ENCODE measurements at places on chromosomes 2 and 18.

DNA sequence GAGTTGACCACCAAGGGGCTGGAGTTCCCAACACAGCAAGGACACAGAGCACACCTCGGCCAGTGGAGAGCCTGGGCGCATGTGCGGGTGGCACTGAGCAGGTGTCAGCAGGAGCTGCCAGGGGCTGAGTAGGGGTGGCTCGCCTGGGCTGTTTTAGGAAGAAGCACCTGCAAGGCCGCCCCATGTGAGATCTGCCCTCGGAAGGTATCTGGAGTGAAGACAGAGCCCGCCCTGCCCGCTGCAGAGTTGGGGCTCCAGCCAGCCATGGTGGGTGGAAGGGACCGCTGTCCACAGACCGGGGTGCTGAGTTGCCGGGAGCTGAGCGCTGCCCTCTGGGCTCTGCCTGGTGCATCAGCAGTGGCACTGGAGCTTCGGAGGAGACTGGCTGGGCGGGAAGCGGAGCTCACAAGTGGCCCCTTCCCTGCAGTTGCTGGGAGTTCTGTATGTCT lies 35.2 kb downstream of the MTERF4 start:
- H3K27me3 ChIP-seq = no peaks in the 10 kb centered on the region
- no peak overlapping the region for H3K27ac ChIP-seq
- H3K4me3 ChIP-seq = no peak overlapping the region
- DNase-seq = no peak

DNA sequence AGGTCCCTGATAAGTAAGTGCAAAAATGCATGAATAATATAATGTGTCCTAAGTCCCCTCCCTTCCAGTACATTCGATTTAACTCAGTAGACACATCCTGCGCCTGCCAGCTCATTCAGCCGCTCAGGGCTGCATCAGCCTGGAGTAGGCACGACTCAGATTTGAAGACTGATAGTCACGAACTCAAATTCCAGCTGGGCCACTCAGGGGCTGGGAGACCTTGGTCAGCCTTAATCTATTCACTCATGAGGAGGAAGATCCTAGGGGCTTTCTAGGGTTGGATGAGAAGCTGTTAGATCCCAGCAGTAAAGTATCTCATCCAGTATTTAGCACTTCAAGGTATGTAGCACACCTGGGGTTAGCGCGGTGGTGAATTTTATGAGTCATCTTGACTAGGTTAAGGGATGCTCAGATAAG lies 98.9 kb upstream of the ODC1 start:
- H3K4me1 ChIP-seq = no peaks in the 10 kb centered on the region
- H3K36me3 ChIP-seq = no peaks in the 10 kb centered on the region
- H3K27me3 ChIP-seq = no peaks in the 10 kb centered on the region
- no peak for DNase-seq

DNA sequence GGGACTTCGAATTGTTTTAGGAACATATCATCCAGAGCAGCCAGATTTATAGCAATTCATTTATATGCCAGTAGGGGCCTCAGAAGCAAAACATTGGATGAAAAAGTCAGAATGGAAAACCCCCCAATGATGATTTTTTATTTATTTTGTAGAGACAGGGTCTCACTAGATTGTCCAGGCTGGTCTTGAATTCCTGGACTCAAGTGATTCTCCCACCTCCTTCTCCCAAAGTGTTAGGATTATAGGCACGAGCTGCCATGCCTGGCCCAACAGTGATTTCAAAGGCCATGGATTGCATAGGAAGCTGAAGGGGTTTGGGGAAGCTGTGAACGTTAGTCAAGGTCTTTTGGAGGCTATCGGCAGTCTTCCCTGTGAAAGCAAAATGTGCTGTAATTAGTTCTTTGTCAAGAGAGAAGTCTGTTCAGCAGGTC lies 21.9 kb upstream of the MCFD2 start:
- H3K4me3 ChIP-seq = no peak overlapping the region
- H3K27me3 ChIP-seq = no peaks in the 10 kb centered on the region
- H3K27ac ChIP-seq = no peak overlapping the region
- no peaks in the 10 kb centered on the region for H3K36me3 ChIP-seq

- peak; percentile 80 for DNase-seq
- no peaks in the 10 kb centered on the region for H3K27me3 ChIP-seq
- H3K36me3 ChIP-seq = no peaks in the 10 kb centered on the region
- no peak overlapping the region for H3K4me3 ChIP-seq
Observed at GRCh38 chr18:68623342-68623741, 91.6 kb downstream of the TMX3 start.

GRCh38 chr2:666441-666840 lies 10.8 kb downstream of the TMEM18 start:
- no peaks in the 10 kb centered on the region for H3K36me3 ChIP-seq
- no peaks in the 10 kb centered on the region for H3K4me1 ChIP-seq
- H3K27ac ChIP-seq = no peak overlapping the region
- no peak overlapping the region for H3K4me3 ChIP-seq

Measured in hepatocyte (in vitro differentiated cells).